ENCODE measurements at places on chromosomes 6 and 20. TPM values are rescaled to one million over a fixed set of nuclear protein-coding genes. Genes with fewer than 3 reads are reported as not detected.
A peak's percentile ranks its signal among the peaks of the same experiment; 100 is the strongest.

DNA sequence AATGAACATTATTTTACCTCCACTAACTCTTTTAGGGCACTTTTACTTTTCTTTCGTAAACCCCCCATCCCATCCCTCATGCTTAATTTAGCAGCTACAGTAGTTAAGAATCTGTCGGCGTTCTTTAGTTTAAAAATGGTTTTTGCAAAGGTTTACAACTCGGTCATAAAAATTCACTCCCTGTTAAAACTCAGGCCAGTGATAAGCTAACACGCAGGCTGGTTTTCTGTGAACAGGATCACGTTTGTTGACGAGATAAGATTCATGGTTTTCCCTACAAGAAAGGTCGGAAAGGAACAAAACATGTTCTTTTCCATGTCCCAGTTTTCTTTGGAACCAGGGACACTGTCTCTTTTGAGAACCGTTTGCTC is 101.1 kb downstream of the TOX2 start:
- no peak for DNase-seq

DNA sequence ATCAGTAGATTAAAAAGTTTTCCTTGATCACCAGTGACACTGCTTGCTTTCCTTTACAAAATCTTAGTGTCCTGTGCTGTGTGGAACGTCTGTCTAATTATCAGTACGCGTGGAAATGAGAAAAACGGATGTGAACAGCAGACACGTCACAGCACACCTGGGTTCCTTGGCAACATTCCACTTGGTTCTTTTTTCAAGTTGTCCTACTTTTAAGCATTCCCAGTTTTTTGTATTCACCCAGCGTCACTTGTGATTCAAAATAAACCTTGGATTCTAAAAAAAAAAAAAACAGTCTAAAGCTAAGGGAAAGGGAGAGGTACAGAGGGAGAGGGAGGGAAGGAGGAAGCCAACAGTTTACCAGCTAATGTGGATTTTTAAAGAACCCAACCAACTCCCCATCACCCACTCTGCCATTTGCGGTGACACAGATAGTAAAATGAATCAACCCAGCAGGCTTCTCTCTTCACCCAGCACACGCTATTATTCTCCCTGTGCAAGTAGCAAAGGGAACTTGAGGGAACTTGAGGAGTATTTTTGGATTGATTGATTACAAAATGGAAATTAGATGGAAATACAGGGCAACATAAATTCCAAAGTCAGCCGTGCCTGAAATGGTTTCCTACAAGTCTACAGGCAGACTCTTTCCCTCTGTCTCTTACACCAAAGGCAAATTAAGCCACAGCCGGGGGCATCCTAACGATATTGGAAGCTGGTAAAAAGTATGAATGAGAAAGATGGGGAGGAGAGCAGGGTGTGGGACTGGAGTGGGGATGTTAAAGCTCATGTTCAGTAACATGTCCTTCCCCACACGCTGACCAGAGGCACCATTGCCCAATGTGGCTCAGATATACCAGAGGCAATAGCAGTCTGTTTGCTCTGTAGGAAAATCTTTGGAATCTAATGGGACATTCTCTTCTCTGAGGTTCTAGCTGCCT is 129.8 kb downstream of the SASH1 start:
- peak; percentile 58 for DNase-seq

DNA sequence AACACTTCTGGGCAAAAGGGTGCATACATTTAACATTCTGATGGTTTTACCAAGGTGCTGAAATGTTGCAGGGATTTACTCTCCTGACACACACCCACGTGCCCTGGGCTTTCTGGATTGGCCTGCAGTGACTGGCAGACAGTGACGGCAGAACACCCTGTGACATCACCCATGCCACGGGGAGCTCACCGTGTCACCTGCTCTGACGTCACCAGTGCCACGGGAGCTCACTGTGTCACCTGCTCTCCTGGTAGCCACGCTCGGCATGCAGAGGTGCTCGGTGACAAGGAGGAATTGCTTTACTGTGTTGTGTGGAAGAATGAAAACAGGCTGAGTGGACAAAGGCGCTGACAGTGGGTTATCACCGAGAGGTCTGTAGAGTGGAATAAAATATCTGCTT is 99.3 kb downstream of the RAMACL start:
- DNase-seq = no peak

- DNase-seq = no peak
These were observed 744.1 kb upstream of the GJE1 start for GRCh38 chr6:141388666-141389065.

GRCh38 chr20:48295445-48295903 is 510.2 kb upstream of the SULF2 start:
- peak; percentile 98 for DNase-seq

GRCh38 chr6:149614337-149614736 is 34.2 kb downstream of the KATNA1 start:
- peak; percentile 12 for DNase-seq

DNA sequence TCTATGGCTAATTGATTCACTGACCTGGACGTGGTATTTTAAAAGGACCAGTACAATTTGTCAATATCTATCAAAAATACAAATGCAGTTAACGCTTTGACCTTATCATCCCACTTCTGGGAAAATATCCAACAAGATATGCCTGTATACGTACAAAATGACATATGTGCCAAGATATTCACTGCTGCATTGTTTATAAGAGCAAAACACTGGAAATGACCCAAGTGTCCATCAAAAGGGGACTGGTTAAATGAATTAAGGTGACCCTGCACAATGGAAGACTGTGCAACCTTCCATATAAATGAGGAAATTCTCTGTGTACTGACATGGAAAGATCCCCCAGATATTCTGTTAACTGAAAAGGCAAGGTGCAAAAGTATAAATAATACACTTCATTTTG is 13.9 kb downstream of the TRAM2 start:
- no peak for DNase-seq

DNA sequence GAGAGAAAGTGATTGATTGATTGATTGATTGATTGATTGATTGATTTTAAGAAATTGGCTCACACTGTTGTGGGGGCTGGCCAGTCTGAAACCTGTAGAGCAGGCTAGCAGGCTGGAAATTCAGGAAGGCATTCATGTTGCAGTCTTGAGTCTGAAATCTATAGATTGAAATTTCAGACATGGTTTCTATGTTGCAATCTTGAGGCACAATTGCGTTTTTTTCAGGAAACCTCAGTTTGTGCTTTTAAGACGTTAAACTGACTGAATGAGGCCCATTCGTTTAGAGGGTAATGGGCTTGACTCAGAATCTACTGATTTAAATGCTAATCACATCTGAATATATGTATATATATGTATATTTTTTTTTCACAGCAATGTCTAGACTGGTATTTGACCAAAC is 106.3 kb downstream of the STXBP5 start:
- DNase-seq = no peak

DNA sequence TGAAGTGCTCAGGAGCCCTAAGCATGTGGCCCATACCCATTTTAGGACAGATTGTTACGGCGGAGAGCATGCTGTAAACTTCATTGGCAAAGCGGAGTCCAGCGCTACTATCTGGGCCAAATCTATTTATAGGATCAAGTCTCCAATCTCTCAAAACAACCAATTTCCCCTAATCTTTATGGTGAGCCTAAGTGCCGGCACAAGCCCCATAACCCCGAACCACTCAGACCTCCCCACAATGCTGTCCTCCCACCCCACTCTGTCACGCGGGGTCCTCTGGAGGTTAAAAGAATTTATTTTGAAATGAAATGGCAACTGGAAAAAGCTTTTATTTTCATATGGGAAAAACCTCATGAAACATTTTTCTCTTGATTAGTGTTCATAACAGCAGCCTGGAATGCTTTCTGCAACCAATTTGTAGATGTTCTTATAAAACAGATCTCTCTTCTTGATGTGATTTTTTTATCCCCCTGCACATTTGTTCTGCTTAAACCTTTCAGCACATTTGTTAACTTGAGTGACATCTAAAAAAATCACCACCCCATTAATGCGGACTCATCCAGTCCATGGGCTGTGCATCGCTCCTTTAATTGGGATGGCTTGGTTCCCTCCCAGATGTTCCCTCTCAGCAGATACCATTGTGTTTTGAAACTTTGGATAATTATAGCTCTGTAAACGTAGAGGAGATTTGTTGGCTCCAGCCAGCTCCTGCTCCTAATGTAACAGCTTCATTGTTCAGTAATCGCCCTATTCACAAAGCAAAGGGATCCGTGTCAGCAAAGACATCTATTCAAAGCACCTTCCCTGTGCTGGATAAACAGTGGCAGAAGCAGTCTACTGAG is 323.6 kb downstream of the CD83 start:
- no peak for DNase-seq

DNA sequence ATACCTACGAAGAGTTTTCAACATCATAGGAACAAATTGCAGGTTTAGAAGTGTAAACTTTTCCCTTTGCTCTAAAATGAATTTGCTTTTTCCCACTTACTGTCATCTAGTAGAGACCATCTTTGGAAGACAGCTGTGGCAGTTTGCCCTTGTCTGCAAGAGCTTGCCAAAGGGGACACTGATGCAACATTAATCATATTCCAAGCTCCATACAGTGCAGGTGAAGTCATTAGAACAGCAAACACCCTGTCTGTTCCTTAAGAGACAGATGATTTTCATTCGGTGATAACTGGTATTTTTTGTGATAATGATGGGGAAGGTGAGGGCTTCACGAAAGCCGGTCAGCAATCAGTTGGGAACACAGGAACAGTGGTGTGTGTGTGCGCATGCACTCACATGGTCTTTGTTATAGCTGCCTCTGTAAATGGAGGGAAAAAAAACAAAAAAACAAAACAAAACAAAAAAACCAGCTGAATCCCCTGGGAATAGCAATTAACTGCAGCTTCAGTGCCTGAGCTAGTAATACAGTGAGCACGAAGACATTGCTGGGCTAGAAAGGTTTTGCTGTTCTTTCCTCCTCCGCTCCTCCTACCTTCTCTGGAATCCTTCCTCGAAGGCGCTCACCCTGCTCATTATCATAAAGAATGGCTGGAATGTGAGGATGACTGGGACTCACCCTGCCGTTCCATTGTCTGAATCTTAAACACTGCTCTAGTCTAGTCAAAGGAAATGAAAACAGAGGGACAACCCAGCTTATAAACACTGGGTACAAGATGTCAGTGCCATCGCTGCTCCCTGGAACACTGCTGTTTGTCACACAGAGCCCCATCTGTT is 35.2 kb upstream of the KIF13A start:
- DNase-seq = peak; percentile 80

Gene CCNC
- 51.5 TPM for total RNA-seq

Gene CALHM4
- 0.20 TPM for total RNA-seq

Gene FOXQ1
- total RNA-seq = 0.24 TPM

Gene EBF4
- total RNA-seq = 4.1 TPM

Gene CGA
- 2.0 TPM for total RNA-seq

Gene SPDEF
- total RNA-seq = 0.14 TPM

Gene SPATS1
- total RNA-seq = not detected

Measured in astrocyte (in vitro differentiated cells and primary cell).